ENCODE measurements at places on chromosomes 12 and 14. TPM values are rescaled to one million over a fixed set of nuclear protein-coding genes. Genes with fewer than 3 reads are reported as not detected.

The TSPAN19 gene
- 5.3 TPM for polyA plus RNA-seq

The GPX2 gene
- polyA plus RNA-seq: 5.0 TPM

The SPIC gene
- polyA plus RNA-seq: not detected

The SAMD15 gene
- 37.8 TPM for polyA plus RNA-seq

The RNF34 gene
- polyA plus RNA-seq: 57.3 TPM

The CARMIL3 gene
- polyA plus RNA-seq: 1.0 TPM

The NINJ2 gene
- 0.92 TPM for polyA plus RNA-seq

The NUDT14 gene
- 10.0 TPM for polyA plus RNA-seq

The RTL1 gene
- polyA plus RNA-seq: not detected

The NPAS3 gene
- polyA plus RNA-seq: 15.9 TPM

The MEG3 gene
- polyA plus RNA-seq: 225 TPM

Data from Purkinje cell (primary cell).